ENCODE measurements at places on chromosomes 4 and X.

- DNase-seq = no peak
Measured at GRCh38 chr4:37475087-37475486, 211.1 kb downstream of the RELL1 start.

GRCh38 chr4:145930592-145930991 lies 8.0 kb downstream of the ZNF827 start:
- no peak for DNase-seq

GRCh38 chr4:93436000-93436626 lies 392.4 kb upstream of the ATOH1 start:
- DNase-seq = no peak

DNA sequence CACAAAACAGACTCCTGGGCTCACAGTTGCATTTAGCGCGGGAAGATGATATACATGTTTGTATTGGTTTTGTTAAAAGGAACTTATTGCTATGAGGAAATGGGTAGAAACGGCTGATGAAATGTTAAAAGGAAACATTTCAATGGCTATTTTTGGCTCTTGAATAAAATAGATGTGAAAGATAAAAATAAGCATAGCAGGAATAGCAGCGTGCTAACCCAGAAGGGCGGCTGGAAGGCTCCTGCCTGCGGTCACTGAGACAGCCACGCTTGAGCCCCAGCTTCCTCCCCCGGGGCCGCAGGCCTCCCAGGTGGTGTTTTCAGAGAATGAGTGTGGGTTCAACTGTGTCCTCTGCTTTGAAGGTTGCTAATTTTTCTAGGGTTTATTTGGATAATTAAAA lies 35.0 kb upstream of the CLCN4 start:
- DNase-seq = no peak

GRCh38 chr4:88449290-88449689 lies 7.6 kb upstream of the HERC5 start:
- no peak for DNase-seq

GRCh38 chr4:86117705-86118302 lies 242.0 kb downstream of the MAPK10 start:
- DNase-seq = no peak

- no peak for DNase-seq
Measured at GRCh38 chr4:163892417-163892816, 397.9 kb downstream of the TMA16 start.

- no peak for DNase-seq
Measured at GRCh38 chrX:22666441-22666840, 333.3 kb upstream of the DDX53 start.

DNA sequence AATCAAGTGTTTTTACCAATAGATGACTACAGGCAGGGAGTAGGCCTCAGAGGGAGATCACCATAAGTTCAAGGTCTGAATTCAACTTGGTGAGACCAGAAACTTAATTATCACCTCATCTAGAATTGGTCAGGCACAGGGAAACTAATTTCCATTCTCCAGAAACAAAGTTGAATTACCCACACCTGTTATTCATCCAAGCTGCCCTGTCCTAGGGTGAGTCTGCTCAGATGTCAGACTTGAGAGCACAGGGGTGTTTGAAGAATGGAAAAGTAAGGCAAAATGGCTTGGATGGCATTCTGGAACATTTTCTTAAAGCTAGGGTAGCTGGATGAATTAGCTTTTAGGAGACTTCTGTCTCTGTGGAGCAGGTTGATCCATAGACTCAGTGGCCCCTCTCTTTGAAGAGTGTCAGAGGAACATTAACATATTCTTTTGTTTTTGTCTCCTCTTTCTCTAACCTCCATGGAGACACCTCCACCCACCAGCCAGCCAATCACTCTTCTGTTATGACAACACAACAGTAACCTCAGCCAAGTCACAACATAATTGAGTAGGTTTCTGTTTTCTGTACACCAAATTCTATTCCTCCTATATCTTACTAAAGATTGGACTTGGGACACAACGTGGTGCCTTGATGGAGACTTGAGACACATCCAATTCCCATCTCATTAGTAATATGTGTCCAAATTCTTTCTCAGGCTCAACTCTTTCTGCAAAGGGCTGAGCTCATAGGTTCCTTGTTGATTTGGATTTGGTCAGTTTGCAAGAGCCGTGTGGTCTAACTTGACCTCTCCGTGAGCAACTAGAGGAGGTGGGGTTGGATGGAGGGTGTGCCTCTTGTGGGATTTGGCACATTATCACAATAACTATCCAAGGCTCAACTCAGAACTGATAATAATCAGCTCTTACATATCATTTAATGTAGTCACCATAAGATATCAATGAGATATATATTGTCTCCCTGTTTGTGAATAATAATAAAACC lies 45.1 kb downstream of the VSIG4 start:
- no peak for DNase-seq

DNA sequence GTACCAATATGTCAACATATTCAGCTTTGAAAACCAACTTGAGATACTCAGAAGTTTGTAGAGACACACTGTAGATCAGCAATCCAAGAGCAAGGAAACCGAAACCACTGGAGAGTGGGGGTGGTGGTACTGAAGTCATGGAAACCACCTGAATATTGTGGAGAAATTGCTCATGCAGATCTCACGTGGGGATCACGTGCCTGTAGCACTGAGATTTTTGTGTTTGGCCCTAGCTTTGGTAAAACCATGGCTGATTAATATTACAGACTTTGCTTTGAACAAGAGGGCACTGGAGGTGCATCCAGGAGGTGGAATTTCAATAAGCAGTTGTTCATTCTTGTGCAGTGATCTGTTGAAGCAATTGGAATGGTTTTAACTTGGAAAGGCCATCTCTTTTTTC lies 47.2 kb downstream of the GBA3 start:
- no peak for DNase-seq

DNA sequence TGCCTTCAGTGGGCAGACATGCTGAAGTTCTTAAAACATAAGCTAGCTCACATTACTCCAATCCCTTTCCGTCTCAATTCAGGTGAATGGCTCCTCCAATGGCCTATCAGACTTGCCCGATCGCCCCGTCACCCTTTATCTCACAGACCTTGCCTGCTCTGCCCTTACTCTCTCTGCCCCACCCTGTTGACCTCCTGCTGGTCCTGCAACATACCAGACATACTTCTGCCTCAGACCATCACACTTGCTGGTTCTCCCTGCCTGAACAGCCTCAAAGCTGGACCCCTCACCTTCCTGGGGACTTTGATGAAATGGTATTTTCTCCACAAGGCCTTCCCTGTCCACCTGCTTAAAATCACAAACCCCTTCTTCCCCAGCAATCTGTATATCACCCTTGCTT lies 340.1 kb upstream of the NR3C2 start:
- DNase-seq = no peak

DNA sequence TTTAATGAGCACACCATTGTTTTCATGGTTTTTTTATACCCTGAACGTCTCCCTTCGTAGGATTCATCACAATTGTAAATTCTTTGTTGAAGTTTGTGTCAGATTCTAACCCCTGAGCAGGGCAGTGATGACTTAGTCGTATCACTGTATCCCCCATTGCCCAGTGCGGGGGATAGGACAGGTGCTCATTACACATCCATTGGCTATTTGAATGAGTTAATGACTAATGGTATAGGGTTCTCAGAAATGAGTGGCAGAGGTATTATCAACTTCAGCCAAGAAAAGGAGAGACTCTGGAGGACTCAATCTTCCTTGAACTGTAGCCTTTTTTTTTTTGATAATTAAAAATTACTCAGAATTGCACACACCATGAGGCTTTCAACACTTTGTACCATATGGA lies 64.6 kb downstream of the SYNPO2 start:
- DNase-seq = no peak

DNA sequence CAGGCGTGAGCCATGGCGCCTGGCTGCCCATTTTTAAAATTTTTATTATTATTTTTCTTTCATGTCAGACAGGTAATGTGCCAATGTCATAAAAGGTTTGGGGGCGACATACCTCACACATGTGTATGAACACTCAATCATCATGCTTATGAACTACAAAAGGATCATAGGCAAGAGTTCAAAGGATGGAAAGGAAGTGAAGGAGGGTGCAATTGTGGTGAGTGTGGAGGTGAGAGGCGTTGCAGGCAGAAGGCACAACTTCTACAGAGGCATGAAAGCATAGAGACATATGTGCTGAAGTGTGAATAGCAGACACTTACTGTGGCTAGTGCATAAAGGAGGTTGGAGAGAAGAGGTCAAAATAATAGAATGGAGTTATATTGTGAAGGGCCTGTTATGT lies 4.0 kb downstream of the IGFBP7 start:
- no peak for DNase-seq

GRCh38 chr4:128284317-128284716 lies 3.3 kb downstream of the PGRMC2 start:
- no peak for DNase-seq

DNA sequence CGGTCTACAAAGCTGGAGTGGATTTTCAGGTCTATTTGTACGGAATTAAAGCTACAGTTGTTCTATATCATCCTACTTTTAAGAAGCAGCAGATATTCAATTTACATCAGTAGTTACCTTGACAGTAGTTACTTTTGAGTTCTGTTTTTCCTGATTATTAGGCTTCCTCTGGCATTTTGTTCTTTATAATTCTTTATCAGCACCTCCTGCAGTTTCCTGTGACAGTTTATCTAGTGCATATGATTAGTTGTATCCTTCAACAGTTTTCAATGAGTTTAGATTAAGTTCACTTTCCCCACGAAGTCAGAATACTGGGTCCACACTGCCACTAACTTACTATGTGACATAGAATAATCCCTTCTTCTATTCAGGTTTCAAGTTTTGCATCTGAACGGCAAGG lies 71.7 kb downstream of the IDS start:
- DNase-seq = no peak

DNA sequence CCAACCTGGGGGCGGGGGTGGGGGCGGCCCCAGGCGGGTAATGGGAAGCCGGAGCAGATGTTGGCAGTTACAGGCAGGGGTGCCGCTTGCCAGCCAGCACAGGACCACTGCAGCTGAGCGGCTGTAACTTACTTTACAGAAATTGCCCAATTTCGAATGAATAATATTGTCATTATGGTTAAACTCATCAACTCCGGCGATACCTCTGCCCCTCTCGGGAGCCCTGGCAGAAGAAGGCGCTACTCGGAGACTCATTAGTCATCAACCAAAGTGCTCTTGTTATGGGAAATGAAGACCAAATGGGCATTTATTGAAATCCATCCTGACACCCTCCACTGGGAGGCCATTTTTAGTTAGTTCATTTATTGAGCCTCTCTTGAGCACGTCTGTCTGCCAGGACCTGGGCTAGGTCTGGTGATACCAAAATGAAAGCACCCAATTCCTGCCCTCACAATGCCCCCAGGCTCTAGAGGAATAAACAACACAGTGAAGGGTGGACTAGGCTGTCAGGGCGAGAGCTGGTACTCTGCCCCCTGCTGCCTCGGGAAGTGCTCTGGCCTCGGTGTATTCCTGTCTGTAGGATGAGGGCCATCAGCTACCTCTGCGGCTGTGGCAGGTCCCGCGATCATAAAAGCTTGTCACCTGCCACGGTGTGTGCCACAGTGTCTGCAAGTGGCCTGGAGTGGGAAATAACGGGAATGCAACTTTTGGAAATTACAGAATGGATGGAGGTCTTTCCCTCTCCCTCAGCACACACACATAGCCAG lies 159.1 kb upstream of the PSAPL1 start:
- no peak for DNase-seq

DNA sequence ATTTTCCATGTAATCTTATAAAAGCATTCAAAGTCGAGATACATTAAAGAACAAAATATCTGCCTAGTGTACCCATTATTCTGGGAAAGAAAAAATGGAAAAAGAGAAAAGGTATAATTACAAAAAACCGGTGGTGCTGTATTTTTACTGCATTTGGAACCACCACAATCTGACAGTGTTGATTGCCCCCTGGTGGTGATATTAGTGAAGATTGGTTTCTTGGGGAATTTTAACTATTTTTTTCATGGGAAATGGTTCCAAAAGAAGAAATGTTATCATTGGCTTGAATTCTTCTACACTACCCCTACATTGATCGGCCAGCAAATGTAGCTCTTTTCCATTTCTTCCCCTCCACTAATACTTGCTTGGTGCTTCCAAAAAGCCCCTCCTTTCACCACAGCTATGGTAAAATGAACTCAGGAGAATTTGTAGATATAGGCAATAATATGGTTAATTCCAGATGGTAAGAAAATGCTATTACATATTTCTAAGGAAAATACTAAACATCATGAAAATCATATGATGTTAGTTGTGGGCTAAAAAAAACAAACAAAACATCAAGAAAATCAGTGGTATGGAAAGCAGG lies 50.0 kb downstream of the COX18 start:
- no peak for DNase-seq

GRCh38 chrX:50718776-50719175 lies 95.2 kb downstream of the SHROOM4 start:
- no peak for DNase-seq

DNA sequence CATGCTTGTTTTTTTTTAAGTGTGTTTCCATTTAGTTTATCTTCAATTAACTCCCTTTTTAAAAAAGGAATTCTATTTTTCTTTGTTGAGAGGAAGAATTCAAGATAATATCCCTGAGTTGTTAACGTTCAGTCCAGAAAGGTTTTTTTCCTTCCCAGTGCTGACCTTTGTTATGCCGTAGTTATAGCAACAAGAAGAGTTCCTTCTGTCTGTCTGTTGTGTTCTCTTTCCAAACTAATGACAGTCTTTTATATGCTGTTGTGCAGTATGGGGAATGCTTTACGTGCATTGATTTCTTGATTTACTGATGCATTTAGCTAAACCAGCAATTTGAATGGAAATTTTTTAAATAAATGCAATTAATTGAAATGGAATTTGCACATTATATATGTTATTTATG lies 6.6 kb upstream of the CXXC4 start:
- no peak for DNase-seq

Measured in NK-92 treated with Interleukin-12 subunit alpha and Interleukin-12 subunit beta, amount 100 ng/mL, for 24 hours (cell line).